Mucosa of descending colon (tissue), 3 donors: ENCODE measurements at places on chromosomes 2 and 18. TPM values are rescaled to one million over a fixed set of nuclear protein-coding genes. Genes with fewer than 3 reads are reported as not detected.
A peak's percentile ranks its signal among the peaks of the same experiment; 100 is the strongest.

- no peak for DNase-seq
These were observed 573 bp downstream of the STAM2 start for GRCh38 chr2:152175012-152175367.

DNA sequence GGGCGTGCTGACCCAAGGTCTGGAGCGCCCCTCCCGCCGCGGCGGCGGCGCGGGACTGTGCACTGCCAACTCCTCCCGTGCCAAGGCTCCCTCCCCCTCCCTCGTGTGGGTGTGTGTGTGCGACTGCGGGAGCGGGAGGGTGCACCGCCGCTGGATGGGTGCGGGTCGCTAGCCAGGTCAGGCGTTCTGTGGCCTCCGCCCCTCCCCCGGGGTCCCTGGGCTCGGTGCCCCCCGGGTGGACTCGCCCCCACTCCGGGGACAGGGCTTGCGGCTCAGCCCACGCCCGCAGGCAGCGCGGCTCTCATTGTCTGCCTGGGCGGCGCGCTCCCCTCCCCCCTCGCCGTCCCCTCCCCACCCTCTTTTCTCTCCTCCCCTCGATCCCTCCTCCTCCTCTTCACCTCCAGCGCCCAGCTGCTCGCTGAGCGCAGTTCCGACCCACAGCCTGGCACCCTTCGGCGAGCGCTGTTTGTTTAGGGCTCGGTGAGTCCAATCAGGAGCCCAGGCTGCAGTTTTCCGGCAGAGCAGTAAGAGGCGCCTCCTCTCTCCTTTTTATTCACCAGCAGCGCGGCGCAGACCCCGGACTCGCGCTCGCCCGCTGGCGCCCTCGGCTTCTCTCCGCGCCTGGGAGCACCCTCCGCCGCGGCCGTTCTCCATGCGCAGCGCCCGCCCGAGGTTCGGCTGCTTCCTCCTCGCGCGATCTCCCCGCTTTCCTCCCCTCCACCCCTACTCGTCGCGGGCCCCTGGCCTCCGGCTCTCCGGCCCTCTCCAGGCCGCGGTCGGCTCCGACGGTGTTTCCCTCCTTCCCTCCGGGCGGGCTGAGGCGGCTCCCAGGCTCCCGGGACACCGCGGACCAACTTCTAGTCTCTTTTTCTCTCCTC, at the start of gene GATA6:
GATA6 (plus strand) TSS at position 579 of the 878 bp plus-strand sequence. CDS start 1,556 bp downstream, outside the sequence.
- DNase-seq, result peak; percentile 94

DNA sequence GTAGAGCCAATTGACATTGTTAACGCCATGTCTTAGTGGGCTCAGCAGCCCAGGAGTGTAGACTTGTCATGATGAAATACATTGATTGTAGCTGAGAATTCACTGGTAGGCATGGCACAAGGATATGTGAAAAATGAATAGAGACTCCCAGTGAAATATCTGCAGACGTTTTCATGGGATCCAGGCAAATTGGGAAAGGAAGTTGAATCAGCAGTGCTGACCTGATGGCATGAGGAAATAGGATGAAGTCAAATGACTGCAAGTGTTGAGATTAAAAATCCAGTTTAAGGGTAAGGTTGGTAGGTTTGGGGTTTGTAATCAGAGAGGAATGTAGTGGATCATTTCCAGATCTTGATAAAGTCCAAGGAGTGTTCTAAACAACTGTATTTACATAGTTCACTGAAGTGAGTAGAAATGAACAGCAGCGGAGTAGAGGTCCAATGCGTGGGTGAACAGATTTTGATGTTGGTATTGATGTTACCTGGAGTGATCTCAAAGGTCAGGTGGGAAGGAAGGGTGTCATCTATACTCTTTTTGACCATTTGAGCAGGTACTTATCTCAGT, 24.6 kb downstream of the INSIG2 start:
- no peak for DNase-seq

DNA sequence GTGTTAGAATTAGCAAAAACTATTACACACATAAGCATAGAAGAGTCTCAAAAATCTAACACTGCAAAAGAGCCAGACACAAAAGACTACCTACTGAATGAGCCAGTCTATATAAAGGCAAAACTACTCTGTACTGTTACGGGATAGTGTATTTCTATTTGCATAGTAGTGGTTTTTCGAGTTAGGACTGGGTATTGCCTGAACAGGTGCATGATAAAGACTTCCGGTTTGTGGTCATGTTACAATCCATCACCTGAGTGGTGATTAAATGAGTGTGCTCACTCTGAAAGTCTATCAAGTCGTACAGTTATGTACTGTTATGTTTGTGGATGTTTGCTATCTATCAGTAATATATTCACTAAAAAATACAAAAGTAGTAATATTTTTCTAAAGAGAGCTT, 523.3 kb upstream of the SYT4 start:
- DNase-seq, result no peak

GRCh38 chr2:3647831-3648651, 10.0 kb upstream of the ALLC start:
- no peak for DNase-seq

- DNase-seq, result peak; percentile 85
These were observed 54.1 kb downstream of the E2F6 start for GRCh38 chr2:11411768-11412448.

DNA sequence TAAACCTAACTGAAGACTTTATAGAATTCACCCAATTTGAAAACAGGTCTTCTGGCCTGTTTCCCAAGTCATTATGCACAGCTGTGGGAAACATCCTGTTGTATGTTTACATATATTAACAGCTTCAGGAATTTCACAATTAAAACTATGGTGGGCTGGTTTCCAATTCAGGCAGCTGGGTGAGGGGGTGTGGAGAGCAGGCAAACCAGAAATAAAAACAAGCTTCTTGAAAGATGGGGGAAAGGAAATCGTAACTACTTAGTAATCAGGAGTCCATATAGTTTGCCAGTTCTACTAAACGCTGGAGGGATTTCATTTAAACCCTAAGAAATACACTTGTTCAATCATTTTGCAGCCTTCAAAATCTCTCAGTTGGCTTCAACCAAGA, 22.8 kb downstream of the ATP8B1 start:
- DNase-seq, result no peak

- DNase-seq, result no peak
These were observed 125.8 kb downstream of the MEIS1 start for GRCh38 chr2:66560683-66561082.

- no peak for DNase-seq
These were observed 11.7 kb downstream of the PASK start for GRCh38 chr2:241137276-241138190.

DNA sequence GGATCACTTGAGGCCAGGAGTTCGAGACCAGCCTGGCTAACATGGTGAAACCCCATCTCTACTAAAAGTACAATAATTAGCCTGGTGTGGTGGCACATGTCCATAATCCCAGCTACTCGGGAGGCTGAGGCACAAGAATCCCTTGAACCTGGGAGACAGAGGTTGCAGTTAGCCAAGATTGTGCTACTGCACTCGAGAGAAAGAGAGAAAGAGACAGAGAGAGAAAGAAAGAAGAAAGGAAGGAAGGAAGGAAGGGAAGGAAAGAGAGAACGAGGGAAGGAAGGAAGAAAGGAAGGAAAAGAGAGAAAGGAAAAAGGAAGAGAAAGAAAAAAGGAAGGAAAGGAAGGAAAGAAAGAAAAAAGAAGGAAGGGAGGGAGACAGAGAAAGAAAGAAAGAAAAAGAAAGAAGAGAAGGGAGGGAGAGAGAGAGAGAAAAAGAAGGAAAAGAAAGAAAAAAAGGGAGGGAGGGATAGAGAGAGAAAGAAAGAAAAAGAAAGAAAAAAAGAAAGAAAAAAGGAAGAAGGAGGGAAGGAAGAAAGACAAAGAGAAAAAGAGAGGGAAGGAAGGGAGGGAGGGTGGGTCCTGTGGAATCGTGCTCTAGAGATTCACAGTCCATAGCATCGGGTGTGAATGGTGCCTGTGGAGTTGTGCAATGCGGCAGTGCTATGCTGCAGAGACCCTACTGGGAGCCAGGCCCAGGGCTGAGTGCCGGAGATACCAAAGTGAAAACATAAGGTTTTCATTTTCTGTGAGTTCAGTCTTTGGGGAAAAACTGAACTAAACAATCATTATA, 4.6 kb upstream of the SDC1 start:
- DNase-seq, result no peak

Gene MAP3K19
- total RNA-seq, result not detected

Gene SELENOI
- 28.0 TPM for total RNA-seq

Gene LIMS4
- 0.65 TPM for total RNA-seq

Gene MREG
- total RNA-seq, result 8.5 TPM

Gene VPS4B
- total RNA-seq, result 167 TPM

Gene UGP2
- total RNA-seq, result 408 TPM

Gene CD302
- 9.4 TPM for total RNA-seq

Gene ITGA4
- 6.8 TPM for total RNA-seq
